ENCODE measurements at places on chromosomes 7 and 10.

DNA sequence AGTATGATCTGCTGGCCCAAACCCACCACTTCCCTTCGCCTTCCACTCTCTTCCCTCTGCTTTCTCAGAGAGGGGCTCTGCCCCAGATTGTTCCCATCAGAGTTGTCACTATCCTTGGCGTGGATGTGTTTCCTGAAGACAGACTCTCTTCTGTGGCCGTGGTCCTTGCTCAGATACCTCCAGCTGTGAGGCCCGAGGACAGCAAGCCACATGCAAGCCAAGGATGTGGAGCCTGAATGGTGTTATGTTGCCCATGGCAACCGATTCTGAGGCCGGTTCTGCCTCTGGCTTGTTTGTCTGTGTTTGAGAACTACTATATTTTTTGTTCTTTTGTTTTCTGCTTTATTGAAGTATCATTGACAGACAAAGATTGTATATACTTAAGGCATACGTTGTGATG is 247.4 kb upstream of the PODXL start:
- DNase-seq: no peak

- DNase-seq: no peak
Observed at GRCh38 chr10:44619975-44620374, 235.1 kb upstream of the CXCL12 start.

DNA sequence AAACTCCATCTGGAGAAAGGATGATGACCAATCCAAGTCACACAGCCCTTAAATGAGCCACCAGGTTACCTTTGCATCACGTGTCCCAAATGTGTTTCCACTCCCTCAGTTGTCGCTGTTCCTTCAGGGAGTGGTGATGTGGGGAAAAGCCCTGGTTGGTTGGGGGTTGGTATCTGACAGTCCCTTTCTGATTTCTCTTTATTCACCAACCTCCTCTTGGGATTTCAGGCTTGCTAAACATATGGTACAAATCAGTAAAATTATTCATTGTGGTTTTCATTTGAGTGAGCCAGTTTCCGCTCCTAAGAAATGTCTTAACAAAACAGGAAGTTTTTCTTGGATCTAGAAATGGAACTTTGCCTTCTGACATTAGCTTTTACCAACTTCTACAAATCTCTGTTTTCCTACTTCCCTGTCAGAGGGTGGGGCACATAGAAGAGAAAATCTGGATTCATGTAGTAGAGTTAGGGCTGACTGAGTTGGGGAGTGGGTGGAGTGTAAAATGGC is 40.0 kb upstream of the KMT2E start:
- DNase-seq: no peak

GRCh38 chr10:6985644-6986043 is 405.6 kb upstream of the PRKCQ start:
- DNase-seq: no peak

DNA sequence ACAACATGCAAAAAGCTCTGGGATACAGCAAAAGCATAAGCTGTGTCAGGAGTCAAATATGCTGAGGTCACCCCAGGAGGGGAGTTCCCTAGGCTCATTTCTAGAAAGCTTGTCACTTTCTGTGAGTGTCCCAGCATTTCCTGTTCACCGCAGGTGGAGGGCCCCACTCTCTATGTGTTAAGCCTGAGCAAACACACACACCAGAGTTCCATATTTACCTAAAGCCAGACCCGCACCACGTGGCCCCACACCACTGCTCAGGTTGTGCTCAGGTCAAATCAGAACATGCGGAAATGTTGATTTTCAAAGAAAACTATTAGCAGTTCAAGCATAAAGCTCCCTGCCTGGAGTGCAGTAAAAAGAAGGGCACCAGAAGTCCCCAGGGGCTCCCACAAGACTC is 259.6 kb upstream of the PPP2R2D start:
- DNase-seq: no peak

GRCh38 chr7:39367943-39368342 is 198.3 kb upstream of the YAE1 start:
- DNase-seq: no peak

DNA sequence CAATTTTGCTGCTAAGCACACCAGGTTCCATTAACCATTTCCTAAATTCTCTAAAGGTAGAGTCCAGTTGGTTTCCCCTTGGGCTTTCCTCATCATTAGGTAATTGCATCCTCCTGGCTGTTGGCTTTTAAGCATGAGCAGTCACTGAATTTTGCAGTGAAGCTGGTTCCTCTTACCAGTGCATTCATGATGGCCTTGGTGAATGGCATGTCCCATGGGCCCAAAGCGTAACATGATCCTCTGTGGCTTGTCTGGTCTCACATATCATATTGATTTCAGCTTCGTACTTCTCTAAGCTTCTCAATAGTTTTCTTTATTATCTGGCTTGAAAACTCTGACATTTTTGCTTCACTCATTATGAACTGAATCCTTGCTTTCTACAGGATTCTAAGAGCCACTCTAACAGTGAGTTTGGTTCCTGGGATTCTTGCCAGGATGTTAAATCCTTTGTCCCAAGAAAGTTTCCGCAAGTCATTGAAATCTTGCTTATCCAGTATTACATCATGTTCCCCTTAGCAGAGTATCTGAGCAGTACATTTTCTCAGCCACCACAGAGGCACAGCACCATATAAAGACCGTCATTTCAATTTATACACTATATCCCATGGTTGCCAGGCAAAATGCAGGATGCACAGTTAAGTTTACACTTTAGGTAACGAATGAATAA is 134.2 kb downstream of the PTN start:
- DNase-seq: no peak

DNA sequence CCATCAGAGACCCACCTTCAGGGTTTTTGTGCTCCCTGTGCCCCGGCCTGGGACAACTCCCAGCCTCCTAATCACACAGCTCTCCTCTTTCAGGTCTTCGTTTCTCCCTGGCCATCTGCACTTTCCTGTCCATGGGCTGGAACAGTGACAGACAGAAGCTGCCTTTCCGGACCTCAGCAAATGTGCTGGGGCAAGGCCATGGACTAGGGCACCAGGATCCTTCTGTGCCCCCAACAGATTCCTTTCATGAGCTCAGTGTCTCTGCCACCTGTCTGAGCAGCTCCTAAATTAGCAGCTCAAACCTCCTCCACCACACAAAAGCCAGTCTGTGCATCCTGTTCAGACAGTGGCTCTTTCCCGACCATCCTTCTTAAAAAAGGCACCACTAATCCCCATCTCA is 41.9 kb upstream of the FRMD4A start:
- DNase-seq: no peak

DNA sequence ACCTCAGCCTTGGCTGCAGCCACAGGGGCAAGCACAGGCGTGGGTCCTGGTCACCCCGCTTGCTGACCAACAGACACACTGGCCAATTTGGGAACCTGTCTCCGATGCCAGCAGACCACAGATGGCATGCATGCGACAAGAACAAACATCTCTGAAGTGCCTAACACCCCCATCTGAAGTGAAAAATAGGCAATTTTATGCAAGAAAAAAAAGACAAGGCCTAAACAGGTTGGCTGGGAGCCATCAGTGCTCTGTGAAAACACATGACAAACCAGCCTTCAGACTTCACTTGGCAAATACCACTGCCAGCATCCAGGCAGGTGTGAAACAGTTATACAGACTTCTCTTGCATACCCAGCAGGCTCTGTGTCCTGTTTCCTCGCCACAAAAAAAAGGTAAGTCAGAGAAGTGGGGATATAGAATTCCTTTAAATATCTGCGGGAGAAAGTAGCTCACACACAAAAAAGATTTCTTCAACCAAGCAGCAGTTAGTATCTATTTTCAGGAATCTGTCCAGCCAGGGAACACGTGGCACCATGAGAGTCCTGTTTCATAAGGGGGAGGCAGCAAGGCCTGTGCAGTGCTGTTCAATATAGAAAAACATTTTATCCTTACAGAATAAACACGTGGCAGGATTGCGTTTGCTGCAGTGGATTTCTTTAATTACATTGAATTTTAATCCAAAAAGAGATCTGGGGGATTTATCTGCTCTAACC is 293.4 kb upstream of the MKLN1 start:
- no peak for DNase-seq

All from stimulated activated CD8-positive, alpha-beta memory T cell treated with anti-CD3 and anti-CD28 coated beads, Interleukin-2, amount 100 ng/mL, for 1 hour (primary cell).